Stimulated activated effector memory CD8-positive, alpha-beta T cell treated with anti-CD3 and anti-CD28 coated beads, Interleukin-12 subunit alpha, Interleukin-12 subunit beta, amount 100 ng/mL, for 72 hours (primary cell): ENCODE measurements at places on chromosomes 4 and X.

DNA sequence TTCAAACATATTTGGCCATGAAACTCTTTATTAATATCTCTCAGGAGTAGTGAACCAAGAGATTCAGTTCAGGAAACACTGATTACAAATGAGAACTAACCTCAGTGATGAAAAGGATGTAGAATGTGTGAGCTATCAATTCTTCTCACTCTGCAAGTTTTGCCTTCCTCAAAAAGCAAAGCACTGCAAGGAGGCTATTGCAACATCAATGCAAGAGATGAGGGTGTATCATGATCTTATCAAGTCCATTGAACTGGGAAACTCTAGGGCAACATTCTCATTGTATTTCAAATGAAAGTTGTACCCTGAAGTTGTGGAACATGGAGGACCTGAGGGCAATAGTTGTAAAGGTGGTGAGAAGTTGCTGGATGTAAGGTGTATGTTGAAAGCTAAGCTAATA, 56.4 kb upstream of the VEGFC start:
- DNase-seq, result no peak

- DNase-seq, result no peak
These were observed 57.1 kb upstream of the ATXN3L start for GRCh38 chrX:13376857-13377549.

GRCh38 chrX:105013719-105014118, 206.8 kb downstream of the TEX13A start:
- DNase-seq, result no peak

DNA sequence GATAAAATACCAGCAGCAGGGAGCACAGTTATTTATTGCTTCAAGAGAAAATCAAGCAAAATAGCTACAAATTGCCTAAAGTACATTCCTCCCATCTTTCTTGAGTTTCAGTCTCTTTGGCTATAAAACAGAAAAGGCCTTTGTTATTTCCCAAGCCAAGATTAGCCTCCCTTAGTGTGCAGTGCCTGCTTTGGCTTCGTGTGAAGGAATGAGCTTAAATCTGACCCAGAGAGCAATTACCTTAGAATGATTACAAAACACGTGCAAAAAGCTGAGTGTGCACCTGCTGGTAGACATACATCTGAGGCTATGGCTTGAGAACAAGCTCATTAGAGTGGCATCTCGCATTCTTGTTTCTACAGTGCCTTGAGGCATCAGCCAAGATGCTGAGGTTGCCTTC, 250.8 kb downstream of the C4orf33 start:
- no peak for DNase-seq

DNA sequence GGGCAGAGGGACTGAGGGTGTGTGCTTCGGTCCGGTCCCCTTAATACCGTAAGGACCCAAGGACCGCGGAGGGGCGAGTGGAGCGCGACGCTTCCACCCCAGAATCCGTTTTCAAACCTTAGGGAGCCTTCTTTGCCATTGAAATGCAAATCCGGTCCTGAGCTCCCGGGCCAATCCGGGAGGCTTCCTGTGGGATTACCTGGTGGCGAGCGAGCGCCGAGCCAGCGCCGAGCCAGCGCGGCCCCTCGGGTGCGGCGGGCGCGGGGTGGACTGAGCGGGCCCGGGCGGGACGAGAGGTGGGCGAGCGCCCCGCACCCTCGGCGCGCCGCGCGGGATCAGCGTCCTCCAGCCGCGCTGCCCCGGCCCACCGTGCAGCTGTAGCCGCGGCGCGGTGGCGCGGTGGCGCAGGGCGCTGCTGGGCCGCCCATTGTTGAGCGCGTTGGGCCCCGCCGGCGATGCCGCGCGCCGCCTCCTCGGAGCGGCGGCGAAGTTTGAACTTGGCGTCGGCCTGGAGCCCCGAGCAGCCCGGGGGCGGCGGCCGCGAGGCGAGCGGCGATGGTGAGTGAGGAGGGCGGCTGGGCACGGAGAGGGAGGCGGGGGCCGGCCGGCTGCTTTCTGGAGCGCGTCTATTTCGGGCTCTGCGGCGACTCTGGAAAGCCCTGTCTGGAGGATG, 208.7 kb downstream of the SOWAHB start:
- DNase-seq, result no peak

DNA sequence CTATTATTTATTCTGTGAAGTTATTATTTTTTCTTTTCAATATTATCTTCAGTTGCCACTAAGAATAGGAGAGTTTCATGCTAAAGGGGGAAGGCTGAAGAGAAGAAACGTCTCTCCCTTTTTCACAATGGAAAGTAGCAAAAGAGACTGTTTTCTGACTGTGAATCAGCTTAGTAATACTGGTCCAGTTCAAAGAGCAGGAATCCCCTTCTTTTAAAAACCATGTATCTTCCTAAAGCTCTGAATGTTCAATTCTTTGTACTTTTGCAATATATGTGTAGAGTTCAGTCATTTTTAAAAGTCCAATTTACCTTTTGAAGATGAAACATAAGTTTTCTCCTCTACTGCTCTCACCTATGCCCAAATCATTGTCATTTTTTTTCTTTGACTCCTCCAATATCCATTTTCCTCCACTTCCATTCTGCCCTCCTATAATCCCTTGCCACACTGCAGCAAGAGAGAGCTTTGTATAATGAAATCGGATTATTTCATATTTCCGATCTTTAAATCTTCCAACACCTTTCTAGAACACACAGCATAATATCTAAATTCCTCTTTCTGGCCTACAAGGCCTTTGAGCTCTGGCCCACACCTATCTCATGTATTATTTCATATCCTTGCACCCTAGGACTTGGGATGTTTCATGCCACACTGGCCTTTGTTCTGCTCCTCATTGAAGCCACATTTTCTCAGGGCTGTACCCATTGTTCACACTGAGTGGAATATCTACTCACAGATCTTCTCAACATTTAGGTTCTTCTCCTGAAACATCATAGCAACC, 195.3 kb downstream of the CAMK2D start:
- no peak for DNase-seq

DNA sequence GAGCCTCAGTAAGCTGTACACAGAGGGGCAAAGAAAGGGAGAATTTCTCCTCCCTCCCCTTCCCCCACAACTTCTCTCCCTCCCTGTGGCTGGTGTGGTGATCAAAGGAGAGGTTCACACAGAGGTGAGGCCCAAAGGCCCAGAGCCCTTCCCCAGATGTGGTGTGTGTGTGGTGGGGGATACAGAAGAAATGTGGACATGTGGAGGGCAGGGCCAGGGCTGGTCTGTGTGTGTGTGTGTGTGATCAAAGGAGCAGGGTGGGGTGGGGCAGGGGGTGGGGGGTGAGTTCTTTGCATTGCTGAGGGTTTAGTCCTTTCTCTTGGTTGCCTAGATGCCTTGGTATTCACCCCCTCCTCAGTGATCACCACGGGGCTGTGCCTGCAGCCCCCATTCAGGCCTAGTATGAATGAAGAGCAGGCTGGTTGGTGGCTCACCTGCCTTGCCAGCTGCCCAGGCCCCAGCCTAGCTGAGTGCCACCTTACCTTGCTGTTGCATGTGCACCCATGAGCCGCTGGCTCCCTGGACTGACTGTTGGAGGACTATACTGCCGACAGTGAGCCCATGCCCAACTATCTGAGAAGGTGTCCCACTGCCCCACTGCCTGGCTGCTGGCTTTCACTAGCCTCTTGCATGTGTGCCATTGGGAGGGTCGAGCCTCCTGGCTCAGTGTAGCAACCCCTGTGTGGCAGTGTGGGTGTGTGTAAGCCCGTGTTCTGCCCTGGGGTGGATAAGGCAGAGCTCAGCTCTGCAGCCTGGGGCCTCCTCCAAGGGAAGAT, 101.9 kb downstream of the EFNB1 start:
- no peak for DNase-seq

DNA sequence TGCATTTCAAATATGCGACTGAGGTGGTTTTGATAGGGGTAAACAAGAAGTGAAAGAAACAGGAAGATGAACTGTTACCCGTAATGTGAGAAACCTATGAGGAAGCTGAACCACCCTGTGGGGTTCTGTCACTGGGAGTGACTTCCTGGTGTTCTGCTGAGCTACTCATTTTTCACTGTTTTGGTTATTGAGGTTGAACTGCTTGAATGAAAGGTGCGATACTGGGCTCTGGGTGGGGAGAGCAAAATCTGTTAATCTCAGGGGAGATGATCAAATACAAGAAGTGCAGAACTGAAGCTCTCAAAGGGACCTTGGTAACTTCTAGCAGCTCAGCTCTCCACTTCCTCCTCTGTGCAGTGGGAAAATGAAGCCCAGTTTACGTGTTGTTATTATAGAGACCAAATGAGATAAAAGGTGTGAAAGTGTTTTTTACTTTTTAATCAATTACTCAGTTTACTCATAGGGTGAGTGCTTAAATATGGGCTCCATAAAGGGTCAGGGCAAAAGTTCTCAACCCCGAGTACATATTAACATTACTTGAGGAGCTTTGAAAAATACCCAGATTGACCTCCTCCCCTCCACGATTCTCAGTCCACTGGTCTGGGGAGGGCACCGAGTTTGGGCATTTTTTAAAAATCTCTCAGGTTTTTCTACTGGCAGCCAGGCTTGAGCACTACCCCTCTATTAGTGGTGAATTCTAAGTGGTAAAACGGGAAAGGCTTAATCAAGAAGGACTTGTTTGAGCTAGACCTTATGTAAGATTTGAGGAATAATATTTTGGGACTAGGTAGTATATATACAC, 66.7 kb downstream of the COQ2 start:
- DNase-seq, result peak; percentile 74

GRCh38 chr4:172843192-172843591, 325.4 kb upstream of the GALNT7 start:
- DNase-seq, result no peak
